ENCODE measurements at places on chromosomes 16 and 17.

- DNase-seq: no peak
Observed at GRCh38 chr16:84379709-84380362, 11.5 kb downstream of the ATP2C2 start.

DNA sequence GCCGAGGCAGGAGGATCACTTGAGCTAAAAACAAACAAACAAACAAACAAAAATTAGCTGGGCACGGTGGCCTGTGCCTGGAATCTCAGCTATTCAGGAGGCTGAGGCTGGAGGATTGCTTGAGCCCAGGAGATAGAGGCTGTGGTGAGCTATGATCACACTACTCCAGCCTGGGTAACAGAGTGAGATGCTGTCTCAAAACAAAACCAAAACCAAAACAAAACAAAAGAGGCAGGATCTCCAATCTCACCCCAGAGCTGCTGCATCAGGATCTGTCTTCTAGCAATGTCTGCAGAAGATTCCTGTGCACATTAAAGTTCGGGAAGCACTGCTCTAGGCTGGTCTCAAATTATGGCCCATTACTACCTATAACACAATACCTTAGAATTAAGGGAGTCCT lies 43.1 kb downstream of the MAP2K6 start:
- no peak for DNase-seq

GRCh38 chr17:82257473-82257872 lies 16.0 kb downstream of the CSNK1D start:
- DNase-seq: no peak

GRCh38 chr17:680529-680928 lies 34.1 kb downstream of the VPS53 start:
- DNase-seq: no peak

- DNase-seq: no peak
Observed at GRCh38 chr16:28283173-28283572, 9.2 kb upstream of the SBK1 start.

GRCh38 chr16:705431-706188 lies at the start of gene FBXL16:
TSS of gene FBXL16 (minus strand) at chr16:705801. CDS start at chr16:697405, 8,396 bp downstream.
- DNase-seq: no peak

Measured in NCI-H1436 treated with DMSO at 0.1 percent for 48 hours (cell line).